ENCODE measurements at places on chromosomes 5 and 9.

DNA sequence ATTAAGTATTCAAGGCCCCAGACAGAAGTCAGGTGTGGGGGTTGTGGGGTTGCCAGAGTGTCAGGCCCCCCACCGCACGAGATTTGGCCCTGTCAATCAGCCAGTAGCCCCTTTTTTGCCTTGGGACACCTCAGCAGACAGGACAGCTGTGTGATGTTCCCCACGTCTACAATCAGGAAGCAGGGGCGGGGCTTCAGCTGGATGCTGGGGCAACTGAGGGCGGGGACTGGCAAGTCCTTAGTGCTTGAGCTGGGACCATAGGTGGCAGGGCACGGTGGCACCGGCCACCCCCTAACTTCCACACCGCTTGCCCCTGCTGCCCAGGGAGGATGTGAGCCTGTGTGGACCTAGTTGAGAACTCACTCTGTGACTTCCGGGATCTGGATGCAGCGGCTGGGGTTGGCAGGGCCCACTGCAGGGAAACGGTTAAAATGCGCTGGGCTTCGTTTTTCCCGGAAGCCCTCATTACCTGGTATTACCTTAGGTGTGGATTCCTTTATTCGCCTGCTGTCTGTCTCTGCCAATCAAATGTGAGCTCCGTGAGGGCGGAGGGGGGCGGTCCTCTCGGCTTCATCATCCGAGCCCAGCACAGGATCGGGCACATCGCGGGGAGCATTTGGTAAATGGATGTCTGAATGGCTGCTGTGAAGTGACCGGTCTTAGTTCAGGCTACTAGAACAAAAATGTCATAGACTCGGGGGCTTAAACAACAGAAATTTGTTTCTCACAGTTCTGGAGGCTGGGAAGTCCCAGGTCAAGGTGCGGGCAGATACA, 7.5 kb upstream of the GTF3C5 start:
- peak; percentile 25 for DNase-seq

DNA sequence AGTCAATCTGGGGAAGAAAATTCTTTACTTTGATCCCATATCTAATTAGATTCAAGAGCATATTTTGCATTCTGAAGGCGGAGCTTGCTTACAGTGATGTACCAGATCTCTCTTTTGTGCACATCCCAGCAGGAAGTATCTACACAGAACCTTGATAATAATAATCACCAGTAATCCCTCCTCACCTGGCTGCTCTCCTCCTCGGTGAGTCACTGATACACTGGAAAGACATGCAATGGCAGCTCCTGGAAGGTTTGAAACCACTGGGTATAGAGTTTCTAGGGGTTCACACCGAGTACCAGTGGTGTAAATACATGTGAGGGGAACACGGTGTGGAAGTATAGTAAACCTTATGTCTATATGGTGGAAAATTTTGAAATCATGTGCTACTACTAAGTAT, 205.5 kb upstream of the TARS1 start:
- no peak for DNase-seq

GRCh38 chr5:151618907-151619306, 27.8 kb upstream of the FAT2 start:
- DNase-seq, result no peak

- no peak for DNase-seq
These were observed 320.3 kb upstream of the CLINT1 start for GRCh38 chr5:158179271-158179670.

- peak; percentile 31 for DNase-seq
These were observed 48.2 kb upstream of the RPL26L1 start for GRCh38 chr5:172910828-172911627.

- peak; percentile 51 for DNase-seq
These were observed 10.0 kb downstream of the SMARCA2 start for GRCh38 chr9:2024888-2025782.

DNA sequence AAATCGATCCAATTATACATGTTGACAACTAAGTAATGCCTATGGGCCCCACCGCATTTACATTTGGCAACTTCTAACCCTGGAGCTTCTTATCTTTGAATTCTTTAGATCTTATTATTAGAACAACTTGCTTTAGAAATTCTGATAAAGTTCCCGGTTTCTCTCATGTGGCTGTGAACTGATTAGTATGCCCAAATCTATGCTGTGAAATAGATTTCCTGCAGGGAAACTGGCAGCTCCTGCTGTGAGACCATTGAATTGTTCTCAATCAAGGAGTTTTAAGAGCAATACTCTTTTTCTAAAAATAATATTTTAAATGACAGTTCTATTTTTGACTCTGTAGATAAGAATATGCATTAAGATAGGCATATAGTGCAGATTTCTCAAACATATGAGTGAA, 177.5 kb downstream of the GABRB2 start:
- no peak for DNase-seq

- peak; percentile 22 for DNase-seq
These were observed 347.7 kb downstream of the CHSY3 start for GRCh38 chr5:130251931-130252330.

GRCh38 chr5:175851727-175852126, 19.7 kb upstream of the CPLX2 start:
- DNase-seq, result no peak

DNA sequence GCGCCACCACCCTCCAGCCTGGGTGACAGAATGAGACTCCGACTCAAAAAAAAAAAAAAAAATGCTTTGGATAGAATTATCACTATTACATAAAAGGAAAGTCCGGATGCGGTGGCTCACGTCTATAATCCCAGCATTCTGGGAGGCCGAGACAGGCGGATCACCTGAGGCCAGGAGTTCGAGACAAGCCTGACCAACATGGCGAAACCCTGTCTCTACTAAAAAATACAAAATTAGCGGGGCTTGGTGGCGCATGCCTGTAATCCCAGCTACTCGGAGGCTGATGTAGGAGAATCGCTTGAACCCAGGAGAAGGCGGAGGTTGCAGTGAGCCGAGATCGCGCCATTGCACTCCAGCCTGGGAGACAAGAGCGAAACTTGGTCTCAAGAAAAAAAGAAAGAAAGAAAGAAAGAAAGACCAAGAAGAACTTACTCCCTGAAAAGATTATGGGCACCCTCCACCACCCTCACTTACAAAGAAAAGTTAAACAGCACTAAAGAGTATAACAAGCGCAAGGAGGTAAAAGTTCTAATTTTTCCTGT, 17.8 kb downstream of the CDKN2A start:
- no peak for DNase-seq

GRCh38 chr5:31193591-31194467, at the start of gene CDH6:
Gene CDH6, plus strand, starts transcription at chr5:31193686. Its CDS starts 73,788 bp downstream, at chr5:31267474.
- peak; percentile 41 for DNase-seq
